ENCODE measurements at places on chromosomes 2 and 18.

GRCh38 chr2:136052369-136053362, 65.3 kb downstream of the CXCR4 start:
- DNase-seq = no peak

DNA sequence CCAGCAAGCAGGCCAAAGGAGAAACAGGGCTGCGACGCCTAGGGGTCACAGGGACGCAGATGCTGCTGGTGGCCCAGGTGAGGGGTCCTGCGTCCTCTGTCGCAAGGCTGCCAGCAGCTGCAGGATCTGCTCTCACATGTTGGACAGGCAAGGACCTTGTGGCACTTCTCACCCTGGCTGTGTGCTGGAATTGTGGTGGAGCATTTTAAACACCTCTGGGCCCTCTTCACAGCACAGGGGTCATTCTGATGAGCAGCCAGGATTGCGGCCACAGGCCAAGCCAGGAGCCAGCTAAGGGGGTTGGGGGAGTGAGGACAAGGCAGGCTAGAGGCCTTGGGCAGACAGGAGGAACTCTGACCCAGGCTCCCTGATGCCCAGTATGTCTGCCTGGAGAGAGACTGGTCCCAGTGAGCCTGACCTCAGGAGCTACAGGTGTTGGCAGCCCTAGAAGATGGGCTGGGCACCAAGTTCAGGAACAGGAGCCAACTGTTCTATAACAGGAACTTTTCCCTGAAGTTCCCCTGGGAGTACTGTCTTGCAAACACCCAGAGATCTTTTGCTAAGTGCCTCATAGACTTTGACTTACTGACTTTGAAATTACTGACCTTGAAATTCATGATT, 40.2 kb downstream of the EFR3B start:
- DNase-seq = no peak

- DNase-seq = no peak
These were observed 53.5 kb downstream of the TBC1D8 start for GRCh38 chr2:101097638-101098037.

GRCh38 chr2:86753606-86754005, 33.5 kb downstream of the RMND5A start:
- DNase-seq = no peak

DNA sequence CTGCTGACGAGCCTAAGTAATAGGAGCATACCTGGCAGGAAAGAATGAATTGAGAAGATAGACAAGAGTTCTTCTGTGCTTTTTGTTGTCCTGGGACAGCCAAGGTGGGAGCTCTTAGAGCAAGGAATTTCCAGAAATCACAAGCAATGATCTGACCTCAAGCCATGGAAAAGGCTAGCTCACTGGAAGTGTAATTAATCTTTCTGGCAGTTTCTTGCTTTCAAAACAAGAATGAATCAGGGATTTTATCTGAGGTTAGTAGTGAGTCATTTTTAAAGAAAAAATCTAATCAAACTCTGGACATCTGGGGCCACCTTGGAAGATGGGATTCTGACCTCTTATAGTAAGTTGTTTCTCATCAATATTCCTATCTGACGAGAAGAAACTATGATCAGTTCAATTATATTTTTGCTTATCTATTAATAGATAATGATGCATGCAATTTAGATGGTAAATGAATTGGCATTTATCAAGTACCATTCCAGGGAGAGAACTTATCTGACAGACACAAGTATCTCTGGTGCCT, 98.0 kb downstream of the ADCYAP1 start:
- DNase-seq = no peak

DNA sequence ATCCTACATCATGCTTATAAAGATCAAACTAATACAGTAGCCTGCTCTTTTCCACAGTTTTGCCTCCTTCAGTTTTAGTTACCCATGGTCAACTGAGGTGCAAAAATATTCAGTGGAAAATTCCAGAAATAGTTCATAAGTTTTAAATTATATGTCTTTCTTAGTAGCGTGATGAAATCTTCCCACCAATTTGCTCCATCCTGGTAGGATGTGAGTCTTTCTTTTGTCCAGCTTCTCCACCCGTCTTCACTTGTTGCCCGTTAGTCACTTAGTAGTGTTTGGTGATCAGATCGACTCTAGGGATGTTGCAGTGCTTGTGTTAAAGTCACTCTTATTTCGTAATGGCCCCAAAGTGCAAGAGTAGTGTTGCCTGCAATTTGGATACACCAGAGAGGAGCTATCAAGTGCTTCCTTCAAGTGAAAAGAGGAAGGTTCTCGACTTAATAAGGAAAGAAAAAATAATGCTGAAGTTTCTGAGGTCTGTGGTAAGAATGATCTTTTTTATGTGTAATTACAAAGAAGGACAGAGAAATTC, 57.0 kb downstream of the CEP192 start:
- DNase-seq = no peak

- DNase-seq = no peak
These were observed 65.0 kb upstream of the ZNF236 start for GRCh38 chr18:76757335-76757734.

GRCh38 chr2:72077702-72078169, 69.9 kb downstream of the CYP26B1 start:
- no peak for DNase-seq

GRCh38 chr2:235614176-235614860, 120.5 kb downstream of the AGAP1 start:
- no peak for DNase-seq

DNA sequence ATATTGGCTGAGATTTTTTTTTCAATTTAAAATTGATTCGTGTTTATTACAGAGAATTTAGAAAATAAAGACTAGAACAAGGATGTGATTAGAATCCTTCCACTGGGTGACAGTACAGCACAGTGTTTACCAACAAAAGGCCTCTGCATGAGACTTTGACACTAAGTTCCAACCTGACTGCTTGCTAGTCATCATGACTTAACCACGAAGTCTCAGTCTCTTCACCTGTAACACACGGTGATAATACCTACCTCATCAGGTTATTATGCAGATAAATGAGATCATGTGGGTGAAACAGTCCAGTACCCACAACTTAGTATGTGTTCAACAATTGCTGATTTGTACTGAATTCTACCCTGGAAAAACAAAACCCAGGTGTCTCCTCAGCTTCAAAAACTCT, 151.2 kb downstream of the STK39 start:
- DNase-seq = no peak

- DNase-seq = no peak
These were observed 160.4 kb upstream of the PID1 start for GRCh38 chr2:229431327-229431954.

- DNase-seq = no peak
These were observed 353.3 kb upstream of the LRP1B start for GRCh38 chr2:142484111-142484510.

DNA sequence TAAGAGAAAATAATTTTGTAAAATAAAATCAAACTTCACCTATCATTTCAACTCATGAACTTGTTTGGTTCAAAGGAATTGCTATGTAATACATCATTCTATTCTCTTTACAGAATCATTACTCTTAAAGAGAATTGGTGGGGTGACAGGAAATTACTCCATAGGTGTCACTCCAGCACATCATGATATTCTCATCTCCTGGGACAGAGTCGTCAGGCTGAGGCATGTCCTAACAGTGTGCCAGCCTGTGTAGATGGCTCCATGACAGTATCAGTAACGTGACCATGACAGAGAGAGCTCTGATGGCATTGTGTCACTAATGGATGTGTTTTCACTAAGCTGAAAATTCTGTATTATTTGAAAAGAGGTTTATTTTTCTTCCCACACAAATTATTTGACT, 13.9 kb downstream of the SPATS2L start:
- DNase-seq = no peak

- no peak for DNase-seq
These were observed 3.0 kb downstream of the ACTR1B start for GRCh38 chr2:97660775-97661389.

- no peak for DNase-seq
These were observed 74.4 kb downstream of the RIF1 start for GRCh38 chr2:151484100-151484499.

- no peak for DNase-seq
These were observed 43.3 kb downstream of the PCARE start for GRCh38 chr2:29031046-29031445.

DNA sequence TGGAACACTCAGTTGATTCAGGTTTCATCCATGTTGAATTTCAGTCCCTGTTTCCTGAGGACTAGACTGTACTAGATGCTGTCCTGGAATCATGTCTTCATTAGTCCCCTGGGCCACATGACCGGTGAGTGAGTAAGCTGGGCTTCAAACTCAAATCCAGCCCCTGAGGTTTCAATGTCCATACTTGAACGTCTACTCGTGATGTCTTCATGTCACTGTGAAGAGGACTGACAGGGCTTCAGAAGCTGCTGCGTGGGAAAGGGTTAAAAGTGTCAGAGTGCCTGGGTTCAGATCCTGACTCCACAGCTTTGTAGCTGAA, 101.2 kb downstream of the CDK15 start:
- DNase-seq = no peak

DNA sequence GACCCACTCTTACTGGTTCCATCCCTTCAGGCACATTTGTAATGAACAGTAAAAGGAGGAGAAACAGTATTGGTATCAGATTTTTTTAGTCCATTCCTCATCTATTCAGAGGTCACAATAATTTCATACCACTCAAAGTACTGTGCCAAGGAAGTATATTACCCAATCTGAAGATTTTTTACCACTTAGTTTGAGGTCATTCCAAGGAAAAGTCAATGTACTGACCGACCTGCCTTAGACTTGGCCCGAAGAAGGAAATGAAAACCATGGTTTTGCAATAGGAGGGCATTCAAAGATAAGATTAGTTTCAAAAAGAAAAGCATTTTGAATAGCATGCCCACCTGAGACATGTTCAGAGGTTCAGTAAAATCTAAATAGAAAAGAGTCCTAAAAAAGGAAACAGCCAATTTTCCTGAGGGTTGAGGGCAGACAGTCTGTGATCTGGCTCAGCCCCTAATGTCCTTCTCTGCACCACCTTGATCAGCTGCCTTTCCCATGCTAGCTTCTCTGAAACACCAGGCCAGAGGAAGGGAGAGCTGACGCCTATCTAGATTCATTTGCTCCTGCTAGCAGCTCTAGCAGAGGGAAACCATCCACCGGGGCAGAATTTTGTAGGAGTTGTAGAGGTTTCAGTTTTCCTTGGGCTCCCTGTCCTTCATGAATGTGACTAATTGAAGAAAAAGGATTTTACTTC, 107.3 kb upstream of the FZD5 start:
- DNase-seq = no peak

DNA sequence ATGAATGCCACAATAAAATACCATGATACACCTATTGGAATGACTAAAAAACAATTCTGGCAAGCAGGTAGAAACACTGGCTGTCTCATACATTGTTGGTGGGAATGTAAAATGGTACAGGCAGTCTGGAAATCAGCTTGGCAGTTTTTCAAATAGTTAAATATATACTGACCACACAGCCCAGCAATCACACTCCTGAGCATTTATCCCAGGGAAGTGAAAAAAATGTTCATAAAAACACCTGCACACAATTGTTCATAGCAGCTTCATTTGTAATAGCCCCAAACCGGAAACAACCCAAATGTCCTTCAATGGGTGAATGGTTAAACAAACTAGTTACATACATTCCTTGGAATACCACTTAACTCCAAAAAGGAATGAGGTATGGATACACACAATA, 137.2 kb downstream of the TFCP2L1 start:
- no peak for DNase-seq

- DNase-seq = no peak
These were observed 391.7 kb downstream of the PTPRM start for GRCh38 chr18:7958897-7959146.

DNA sequence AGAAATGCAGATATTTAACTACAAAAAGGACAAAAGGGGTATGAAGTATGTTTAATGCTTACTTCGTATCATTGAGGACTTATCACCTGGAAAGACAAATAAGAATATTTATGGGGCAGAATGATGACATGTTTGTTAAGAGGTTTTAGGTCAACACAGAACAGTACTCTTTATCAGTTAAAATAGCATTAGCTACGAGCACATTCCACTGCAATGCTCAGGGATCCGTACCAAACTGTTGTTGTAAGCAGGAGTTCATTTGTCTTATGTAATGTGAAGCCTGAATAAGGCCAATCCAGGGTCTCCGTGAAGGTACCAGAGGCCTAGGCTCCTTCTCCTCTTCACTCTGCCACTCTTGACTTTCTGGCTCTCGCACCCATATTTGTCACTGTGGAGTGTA, 465.7 kb upstream of the NRP2 start:
- DNase-seq = no peak

DNA sequence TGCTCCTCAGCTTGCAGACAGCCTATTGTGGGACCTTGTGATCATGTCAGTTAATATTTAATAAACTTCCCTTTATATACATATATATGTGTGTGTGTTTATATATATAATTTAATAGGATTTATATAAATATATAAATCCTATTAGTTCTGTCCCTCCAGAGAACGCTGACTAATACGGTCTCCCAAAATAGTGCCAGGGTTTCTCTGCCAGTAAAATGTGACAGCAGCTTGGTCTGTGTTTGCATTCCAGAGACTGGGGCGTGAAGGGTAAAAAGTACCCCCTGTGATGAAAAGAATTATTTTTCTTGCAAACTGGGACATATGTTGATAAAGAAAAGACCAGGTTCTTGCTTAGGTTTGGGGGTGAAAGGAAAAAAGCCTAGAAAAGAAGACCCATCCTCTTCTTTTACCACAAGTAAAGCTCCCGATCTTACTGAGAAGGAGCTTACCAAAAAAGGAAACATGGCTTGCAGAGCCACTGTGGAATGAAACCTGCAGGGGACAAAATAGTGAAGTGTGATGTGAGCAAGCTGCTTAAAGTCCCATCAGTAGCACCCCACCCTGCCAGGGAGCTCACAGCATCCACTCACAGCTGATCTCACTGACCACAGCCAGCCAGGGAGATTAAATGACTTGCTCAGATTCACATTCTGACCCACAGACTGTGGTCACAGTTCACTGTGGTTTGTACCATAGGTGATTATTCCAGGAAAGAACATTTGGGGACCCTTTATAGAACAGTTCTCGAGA, 110.9 kb upstream of the RMP24 start:
- no peak for DNase-seq

GRCh38 chr18:63189817-63190216, 129.8 kb downstream of the BCL2 start:
- no peak for DNase-seq

DNA sequence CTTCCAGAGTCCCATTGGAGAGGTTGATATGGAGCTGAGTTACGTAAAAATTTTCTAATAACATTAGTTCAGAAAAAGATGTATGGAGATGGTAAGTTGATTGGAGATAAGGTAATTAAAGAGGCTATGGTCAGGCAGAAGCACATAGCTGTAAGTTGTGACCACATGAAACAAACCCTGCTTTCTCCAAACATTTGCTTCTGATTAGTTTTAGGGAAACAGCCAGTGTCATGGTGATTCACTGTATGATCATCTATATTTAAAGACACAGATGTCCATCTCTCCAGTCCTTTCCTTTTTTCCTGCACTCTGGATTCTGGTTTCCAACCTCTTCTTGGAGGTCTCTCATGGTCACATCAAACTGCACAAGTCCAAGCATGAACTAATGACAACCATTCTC, 1550.8 kb upstream of the PIK3C3 start:
- no peak for DNase-seq

- peak; percentile 80 for DNase-seq
These were observed at the start of gene SMCHD1 for GRCh38 chr18:2655178-2655953. TSS of gene SMCHD1 (plus strand) at chr18:2655726. CDS start at chr18:2656076, 350 bp downstream.

GRCh38 chr2:155418753-155419152, 720.3 kb downstream of the KCNJ3 start:
- DNase-seq = no peak

All from stimulated activated CD4-positive, alpha-beta T cell treated with anti-CD3 and anti-CD28 coated beads, TNF-alpha, amount 100 ng/mL, for 1 hour (primary cell).